CD4-positive, alpha-beta T cell (primary cell): ENCODE measurements at places on chromosomes 3 and 15. TPM values are rescaled to one million over a fixed set of nuclear protein-coding genes. Genes with fewer than 3 reads are reported as not detected.

- H3K27ac ChIP-seq: no peak overlapping the region
- H3K27me3 ChIP-seq: no peaks in the 10 kb centered on the region
- H3K36me3 ChIP-seq: no peaks in the 10 kb centered on the region
- no peak overlapping the region for H3K4me3 ChIP-seq
These were observed 288.0 kb upstream of the CHRM5 start for GRCh38 chr15:33680336-33680735.

GRCh38 chr3:125431391-125431790 lies 56.3 kb upstream of the ZNF148 start:
- no peaks in the 10 kb centered on the region for H3K27me3 ChIP-seq
- no peaks in the 10 kb centered on the region for H3K36me3 ChIP-seq
- H3K27ac ChIP-seq: no peak overlapping the region
- peaks cover 2% of the 10 kb centered on the region for H3K4me1 ChIP-seq
- no peak for DNase-seq

DNA sequence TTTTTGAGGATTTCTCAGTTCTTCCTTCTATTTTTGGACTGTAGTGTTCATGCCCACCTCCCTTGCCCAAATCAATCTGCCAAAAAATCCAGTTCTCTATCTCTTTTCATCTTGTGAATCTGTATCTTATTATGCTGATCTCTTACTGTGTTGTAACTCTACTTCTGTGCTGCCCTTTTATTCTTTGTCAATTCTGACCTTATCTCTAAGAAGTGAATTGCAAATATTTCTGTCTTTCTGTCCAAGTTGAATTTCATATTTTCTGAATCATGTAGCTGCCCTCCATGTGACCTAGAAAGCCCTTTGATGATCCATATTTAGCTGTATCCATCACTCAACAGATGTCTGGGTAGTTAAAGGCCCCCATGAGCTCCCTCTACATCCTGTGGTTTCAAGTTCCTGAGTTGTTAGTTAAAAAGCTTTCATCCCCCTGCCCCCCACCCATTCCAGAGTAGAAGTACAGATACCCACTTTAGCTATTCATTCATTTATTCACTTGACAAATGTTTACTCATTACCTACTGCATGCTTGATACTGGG lies 33.6 kb upstream of the ETV5 start:
- no peak overlapping the region for H3K4me3 ChIP-seq
- no peaks in the 10 kb centered on the region for H3K36me3 ChIP-seq
- no peak for DNase-seq
- H3K4me1 ChIP-seq: no peaks in the 10 kb centered on the region
- H3K27ac ChIP-seq: no peak overlapping the region

DNA sequence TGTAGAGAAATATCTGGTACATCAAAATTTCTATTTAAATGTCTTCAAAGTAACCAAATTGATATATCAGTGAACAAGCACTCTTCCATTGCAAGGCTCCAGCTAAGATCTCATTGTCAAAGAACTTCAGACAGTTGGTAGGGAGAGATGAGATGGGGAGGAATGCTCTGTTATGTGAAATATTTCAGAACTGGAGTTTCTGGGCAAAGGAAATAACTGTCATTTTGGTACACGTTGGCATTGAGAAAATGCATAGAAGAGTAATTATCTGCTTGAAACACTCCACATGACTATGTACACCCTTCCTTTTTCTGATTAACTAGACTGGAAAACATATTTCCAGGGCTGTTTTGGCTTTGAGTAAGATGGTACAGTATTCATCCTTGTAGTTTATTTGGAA lies 297.5 kb upstream of the RASGRP1 start:
- no peak for DNase-seq
- no peaks in the 10 kb centered on the region for H3K4me1 ChIP-seq
- no peak overlapping the region for H3K27ac ChIP-seq
- H3K4me3 ChIP-seq: no peak overlapping the region

GRCh38 chr3:140270329-140270728 lies 335.3 kb downstream of the CLSTN2 start:
- no peak overlapping the region for H3K27ac ChIP-seq
- no peak for DNase-seq
- H3K4me1 ChIP-seq: no peaks in the 10 kb centered on the region
- H3K27me3 ChIP-seq: no peaks in the 10 kb centered on the region
- no peaks in the 10 kb centered on the region for H3K36me3 ChIP-seq

DNA sequence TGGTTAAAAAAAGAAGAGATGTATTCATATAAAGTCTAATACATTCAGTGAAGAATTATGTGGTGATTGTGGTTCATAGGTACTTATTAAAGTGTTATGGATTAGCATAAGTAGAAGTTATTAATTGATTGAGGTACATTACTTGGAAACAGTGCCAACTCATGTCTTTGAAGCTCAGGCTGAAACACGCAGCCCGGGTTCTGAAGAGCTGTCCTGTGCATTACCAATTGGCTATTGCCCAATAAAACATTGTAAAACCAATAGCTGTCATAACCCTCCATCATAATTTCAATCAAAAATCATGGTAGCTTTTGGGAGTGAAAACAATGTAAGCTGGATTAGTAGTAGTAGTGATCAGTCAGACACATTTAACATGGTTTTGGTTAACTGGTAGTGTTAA lies 560.1 kb downstream of the MCTP2 start:
- no peak overlapping the region for H3K27ac ChIP-seq
- no peaks in the 10 kb centered on the region for H3K36me3 ChIP-seq
- no peaks in the 10 kb centered on the region for H3K4me1 ChIP-seq
- H3K4me3 ChIP-seq: no peak overlapping the region
- H3K27me3 ChIP-seq: no peaks in the 10 kb centered on the region
- no peak for DNase-seq

DNA sequence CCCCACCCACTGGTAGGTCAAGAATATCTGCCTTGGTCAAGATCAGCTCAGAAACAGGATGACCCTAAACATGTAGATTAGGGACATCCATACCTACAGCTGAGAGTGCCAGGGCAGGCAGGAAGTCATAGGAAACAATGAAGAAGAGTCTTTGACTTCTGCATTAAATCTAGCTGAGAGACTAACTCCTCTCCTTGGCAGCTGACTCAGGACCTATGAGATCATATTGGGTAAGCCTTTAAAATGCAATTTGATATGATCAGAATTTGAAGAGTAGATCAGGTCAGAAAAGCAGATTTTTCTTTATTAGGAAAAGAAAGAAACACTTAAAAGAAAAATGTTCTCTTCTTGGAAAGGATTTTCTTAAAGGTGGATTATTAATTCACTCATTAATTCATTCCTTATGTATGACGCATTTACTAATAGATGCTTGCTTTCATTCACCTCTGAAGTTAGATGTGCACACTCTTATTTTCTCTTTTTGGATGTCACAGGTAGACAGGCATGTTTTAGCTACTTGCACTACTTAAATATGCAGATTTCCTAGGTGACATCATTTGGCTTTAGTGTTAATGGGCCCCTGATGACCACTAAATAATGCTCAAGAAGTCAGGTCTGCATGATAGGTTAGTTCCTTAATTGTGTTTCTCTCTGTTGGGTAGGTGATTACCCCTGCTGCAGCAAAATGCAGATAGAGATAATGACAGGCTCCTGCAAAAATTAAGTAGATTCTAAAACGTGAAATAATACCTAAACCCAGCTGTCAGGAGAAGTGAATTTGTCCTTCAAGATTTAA lies 35.7 kb upstream of the GSK3B start:
- H3K4me3 ChIP-seq: no peak overlapping the region
- H3K4me1 ChIP-seq: no peaks in the 10 kb centered on the region
- no peak overlapping the region for H3K27ac ChIP-seq

DNA sequence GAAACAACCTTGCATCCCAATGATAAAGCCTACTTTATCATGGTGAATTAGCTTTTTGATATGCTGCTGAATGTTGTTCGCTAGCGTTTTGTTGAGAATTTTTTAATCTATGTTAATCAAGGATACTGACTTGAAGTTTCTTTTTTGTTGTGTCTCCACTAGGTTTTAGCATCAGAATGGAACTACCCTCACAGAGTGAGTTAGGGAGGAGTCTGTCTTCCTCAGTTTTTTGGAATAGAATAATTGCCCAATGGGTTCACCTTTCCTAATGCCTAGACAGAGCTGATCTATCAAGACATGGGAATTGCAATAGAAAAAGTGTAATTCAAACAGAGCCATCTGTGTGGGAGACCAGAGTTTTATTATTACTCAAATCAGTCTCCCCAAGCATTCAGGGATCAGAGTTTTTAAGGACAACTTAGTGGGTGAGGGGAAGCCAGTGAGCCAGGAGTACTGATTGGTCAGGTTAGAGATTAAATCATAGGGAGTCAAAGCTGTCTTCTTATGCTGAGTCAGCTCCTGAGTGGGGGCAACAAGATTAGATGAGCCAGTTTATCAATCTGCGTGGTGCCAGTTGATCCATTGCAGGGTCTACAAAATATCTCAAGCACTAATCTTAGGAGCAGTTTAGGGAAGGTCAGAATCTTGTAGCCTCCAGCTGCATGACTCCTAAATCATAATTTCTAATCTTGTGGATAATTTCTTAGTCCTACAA lies 237.4 kb upstream of the PPP2R3A start:
- no peak overlapping the region for H3K27ac ChIP-seq
- H3K27me3 ChIP-seq: no peaks in the 10 kb centered on the region
- no peaks in the 10 kb centered on the region for H3K36me3 ChIP-seq
- DNase-seq: no peak
- H3K4me1 ChIP-seq: no peaks in the 10 kb centered on the region

DNA sequence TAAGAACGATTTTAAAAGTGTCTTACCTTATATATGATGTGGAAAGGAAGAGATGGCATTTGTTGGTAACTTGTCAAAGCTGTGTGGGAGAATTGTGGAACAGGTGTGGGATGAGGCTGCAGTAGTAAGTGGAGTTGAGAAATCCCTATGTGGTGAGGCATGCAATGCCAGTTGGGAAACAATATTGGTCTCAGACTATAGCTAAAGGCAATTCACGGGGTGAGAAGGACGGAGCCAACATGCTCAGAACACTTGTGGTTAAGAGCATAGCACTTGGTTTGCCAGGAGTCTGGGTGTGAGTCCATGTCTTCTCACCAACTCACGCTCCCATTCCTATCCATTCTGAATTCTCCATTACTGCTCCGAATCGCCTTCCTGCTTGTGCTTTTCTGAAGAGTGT lies 615.6 kb upstream of the ADAMTS9 start:
- DNase-seq: no peak

DNA sequence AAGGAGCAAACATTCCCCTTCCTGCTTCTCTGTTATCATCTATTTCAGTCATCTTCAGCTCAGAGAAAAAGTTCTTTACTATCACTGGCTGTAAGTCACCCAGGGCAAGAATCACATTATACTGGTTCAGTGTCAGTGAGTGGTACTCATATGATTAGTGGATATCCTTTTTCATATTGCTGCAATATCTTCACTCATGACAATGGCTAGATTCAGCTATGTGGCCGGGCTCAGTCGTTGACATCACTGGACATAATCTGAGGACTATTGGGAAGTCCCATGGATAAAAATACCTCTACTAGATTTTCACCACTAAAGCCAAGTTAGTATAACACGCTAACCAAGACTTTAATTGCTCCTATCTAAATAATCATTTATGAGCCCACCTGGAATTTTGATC lies 91.3 kb upstream of the UBE2E2 start:
- DNase-seq: no peak
- no peaks in the 10 kb centered on the region for H3K36me3 ChIP-seq
- H3K27ac ChIP-seq: no peak overlapping the region

DNA sequence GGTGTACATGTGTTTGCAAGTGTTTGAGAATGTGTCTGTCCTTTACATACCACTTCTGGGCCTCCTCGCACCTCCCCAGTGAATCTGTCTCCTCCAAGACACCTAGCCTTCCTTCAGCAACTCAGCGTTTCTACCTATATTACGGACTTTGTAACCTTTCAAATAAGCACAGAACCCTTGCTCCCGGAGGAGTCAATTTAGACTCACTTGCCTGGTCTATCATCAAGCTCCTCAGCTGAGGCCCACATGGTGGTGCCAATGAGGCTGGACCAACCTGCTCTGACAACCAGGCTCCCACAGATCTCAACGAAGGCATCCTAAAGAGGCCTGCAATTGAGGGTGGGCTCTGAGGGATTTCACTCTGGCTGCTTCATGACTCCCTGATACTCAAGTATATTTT lies 32.8 kb upstream of the TIMP4 start:
- no peaks in the 10 kb centered on the region for H3K36me3 ChIP-seq
- no peak overlapping the region for H3K4me3 ChIP-seq
- no peak for DNase-seq
- H3K27ac ChIP-seq: no peak overlapping the region
- no peaks in the 10 kb centered on the region for H3K27me3 ChIP-seq

GRCh38 chr3:48970586-48970985 lies 19.5 kb upstream of the P4HTM start:
- H3K4me1 ChIP-seq: peaks cover 4% of the 10 kb centered on the region
- no peak overlapping the region for H3K27ac ChIP-seq
- peaks cover 81% of the 10 kb centered on the region for H3K36me3 ChIP-seq
- H3K27me3 ChIP-seq: no peaks in the 10 kb centered on the region
- no peak overlapping the region for H3K4me3 ChIP-seq

DNA sequence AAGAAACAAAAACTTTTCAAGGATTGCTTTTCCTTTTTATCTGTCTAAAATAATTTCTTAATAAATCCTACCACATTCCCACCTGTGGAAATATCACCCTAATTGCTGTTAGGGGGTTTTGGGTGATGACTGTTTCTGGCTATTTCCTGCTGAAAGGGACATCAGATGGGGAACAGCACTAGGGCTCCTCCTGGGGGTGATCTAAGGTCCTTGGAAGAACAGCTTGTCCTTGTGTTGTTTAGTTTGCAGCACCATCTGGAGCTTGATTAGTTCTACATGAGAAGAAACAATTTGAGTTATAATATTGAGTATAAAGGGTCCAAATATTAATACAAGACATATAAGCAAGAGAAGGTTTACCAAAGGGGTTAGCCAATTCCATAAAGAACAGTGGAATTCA lies 18.7 kb downstream of the OR5H15 start:
- no peak overlapping the region for H3K27ac ChIP-seq
- no peak for DNase-seq
- H3K4me1 ChIP-seq: no peaks in the 10 kb centered on the region
- H3K36me3 ChIP-seq: no peaks in the 10 kb centered on the region
- H3K4me3 ChIP-seq: no peak overlapping the region

DNA sequence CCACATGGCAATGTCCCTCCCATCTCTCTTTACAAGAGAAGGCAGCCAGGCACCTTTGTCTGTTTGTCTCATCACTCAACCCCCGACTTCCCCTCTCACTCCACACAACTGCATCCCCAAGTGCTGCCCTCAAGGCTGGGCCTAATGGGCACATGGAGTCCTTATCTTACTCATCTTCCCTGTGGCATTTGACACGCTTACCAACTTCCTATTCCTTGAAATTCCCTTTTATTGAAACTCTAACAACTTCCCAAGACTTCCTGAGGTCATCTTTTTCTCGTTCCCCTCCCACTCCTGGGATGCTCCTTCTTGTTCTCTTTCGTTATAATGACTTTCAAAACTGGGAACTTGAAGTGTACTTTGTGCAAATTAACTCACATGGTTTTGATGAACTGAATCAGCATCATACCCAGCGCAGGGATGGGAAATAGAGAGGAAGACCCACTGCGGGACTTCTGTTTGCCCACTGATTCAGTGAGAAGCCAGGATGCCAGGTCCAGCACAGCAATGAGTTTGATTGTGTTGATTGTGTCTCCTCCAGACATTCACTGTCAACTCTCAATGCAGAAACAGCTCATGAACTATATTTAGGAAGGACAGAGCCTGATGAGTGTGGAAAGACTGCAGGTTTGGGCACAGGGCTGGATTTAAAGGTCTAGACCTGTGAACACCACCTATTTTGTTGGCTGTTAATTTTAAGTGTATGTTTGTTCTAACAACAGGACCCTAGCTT lies 104.7 kb upstream of the TNIK start:
- H3K4me3 ChIP-seq: no peak overlapping the region

Gene C3orf49
- total RNA-seq: not detected

Gene ATP8B4
- not detected for total RNA-seq

Gene GP5
- total RNA-seq: 3.3 TPM

Gene TF
- total RNA-seq: 0.34 TPM

Gene IRAK2
- total RNA-seq: 1.6 TPM
